ENCODE measurements at places on chromosomes 4 and X.

DNA sequence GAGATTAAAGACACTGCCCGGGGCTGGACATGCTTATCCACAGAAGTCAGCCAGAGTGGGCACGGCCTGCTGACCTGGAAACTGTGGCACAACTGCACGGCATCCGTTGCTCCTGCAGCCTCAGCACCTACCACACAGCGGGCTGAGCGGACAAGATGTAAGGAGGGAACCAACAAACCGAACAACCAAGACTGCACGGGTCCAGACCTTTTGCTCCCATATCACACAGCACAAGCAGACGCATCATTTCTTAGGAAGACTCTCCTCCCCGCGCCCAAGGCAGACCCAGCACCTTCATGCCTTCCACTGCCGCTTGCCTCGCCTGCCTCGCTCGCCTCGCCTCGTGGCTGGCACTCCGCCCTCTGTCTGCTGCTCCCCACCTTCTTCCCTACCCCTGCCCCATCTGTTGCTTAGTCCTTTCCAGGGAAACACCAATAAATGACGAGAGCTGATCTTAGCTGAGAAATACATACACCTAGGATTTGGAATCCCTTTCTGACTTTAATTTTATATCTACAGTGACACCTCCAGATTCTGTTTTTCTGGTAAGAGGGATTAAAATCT is 79.0 kb downstream of the AFAP1 start:
- no peak for DNase-seq

DNA sequence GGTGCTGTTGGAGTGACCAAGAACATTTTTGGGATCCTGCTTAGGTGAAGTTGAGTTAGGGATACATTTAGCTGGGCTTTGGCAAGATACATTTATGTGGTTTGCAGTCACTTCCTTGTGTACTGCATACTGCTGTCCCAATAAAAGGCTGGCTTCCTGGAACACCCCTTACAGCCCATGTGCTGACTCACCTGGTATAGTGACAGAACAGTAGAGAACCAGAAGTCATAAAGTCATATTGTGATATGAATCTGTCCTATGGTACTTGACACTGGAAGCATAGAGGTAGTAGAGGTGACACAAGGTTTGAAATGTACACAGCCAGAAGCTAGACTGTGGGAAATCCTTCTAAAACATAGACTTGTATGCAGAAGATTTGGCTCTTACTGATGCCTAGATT is 55.3 kb upstream of the SLC25A43 start:
- no peak for DNase-seq

DNA sequence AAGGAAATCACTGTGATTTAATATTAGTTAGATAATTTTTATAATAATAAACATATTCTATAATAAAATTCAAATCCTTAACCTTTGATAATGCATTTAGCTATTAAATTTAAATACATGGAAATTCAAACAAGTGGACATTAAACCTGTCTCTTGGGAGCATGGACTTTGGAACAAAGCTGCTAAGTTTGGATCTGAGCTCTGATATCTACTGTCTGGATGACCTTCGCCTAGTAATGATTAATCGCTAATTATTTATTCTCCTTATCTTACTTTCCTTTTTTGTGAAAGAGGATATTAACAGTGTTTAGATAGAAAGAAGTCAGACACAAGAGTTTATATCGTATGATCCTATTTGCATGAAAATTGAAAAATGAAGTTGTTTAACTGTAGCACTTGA is 980.9 kb downstream of the FSTL5 start:
- no peak for DNase-seq

DNA sequence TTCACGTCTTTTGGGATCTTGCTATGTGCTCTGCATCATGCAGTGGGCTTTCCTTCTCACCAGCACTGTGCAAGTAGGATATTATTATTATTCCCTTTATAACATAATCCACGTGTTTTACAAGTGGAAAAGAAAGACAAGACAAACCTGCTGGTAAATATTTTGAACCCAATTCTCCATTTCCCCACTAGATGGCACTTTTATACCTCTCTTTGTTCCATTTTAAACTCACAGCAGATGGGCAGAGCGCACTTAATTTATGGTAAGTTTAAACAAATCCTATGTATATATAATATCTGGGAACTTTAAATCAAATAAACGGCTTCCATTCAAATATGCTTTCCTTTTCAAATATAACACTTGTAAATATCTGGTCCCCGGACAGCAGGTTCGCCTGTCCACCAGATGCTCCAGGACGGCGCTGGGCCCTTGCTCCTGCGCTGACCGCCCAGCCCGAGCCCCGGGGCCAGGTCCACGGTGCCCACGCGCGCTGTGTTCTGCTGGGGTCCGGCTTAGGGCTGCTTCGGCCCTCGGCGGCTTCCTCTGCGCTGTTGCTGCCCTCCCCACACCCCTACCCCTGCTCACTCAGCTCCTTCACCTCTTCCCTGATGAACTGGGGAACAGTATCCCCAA is 31.1 kb downstream of the F11 start:
- no peak for DNase-seq

DNA sequence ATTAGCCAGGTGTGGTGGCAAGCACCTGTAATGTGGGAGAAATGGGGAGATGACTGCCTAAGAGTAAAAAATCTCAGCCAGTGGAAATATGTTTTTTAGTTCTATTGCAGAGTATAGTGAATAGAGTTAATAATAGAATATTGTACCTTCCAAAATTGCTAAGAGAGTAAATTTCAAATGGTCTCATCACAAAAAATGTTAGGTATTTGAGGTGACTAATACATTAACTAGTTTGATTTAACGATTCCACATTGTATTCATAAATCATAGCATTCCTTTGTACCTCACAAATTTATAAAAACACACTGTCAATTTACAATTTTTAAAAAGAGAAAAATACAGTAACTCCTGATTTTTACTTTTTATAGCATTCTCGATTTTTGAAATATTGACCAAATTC is 681.5 kb upstream of the EPHA5 start:
- no peak for DNase-seq

DNA sequence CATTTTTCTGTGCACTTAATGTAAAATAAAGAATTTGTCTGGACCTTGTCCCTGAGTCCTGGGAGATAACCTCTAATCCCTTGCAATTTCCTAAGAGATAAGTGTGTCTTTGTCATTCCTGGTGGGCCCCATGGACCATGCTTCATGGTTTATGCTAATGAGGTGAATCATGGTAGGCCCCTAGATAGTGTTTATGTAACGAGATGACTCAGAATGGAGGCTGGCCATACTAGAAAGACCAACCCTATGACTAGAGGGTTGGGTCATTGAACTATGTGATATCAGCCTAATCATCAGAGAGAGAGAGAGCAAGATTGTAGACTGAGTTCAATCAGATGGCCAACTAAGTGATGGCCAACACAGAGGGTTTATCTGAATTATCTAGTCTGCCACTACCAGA is 64.2 kb upstream of the NHSL2 start:
- DNase-seq = no peak

DNA sequence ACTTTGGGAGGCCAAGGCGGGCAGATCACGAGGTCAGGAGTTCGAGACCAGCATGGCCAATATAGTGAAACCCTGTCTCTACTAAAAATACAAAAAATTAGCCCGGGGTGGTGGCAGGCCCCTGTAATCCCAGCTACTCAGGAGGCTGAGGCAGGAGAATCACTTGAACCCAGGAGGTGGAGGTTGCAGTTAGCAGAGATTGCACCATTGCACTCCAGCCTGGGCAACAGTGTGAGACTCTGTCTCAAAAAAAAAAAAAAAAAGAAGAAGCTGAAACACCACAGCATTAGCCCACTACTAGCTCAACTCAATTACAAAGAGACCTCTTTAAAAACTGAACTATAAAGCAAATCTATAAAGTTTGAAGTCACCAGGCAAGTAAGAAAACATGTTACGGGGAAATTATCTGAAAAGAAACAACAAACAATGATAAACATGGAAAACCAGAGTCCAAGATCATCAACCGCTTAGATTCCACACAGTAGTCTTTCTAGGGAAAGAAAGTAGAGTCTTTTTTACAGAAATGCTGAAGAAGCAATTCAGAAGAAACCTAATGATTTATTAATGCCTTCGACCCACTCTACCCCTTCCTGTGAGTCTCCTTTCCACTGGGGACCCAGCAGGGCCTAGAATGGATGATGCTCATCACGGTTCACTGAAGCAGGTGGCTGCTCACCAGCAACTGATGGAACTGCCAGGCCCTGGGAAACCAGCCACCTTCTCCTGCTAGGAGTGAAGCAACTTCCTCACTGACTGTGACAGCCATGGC is 6.6 kb downstream of the SAT1 start:
- no peak for DNase-seq

Data from stimulated activated CD8-positive, alpha-beta memory T cell treated with anti-CD3 and anti-CD28 coated beads, Interleukin-12 subunit alpha, Interleukin-12 subunit beta, amount 100 ng/mL, for 4 hours (primary cell).